ENCODE measurements at places on chromosomes 4 and X.

- no peak for DNase-seq
Observed at GRCh38 chrX:15418041-15418706, 34.0 kb upstream of the VEGFD start.

DNA sequence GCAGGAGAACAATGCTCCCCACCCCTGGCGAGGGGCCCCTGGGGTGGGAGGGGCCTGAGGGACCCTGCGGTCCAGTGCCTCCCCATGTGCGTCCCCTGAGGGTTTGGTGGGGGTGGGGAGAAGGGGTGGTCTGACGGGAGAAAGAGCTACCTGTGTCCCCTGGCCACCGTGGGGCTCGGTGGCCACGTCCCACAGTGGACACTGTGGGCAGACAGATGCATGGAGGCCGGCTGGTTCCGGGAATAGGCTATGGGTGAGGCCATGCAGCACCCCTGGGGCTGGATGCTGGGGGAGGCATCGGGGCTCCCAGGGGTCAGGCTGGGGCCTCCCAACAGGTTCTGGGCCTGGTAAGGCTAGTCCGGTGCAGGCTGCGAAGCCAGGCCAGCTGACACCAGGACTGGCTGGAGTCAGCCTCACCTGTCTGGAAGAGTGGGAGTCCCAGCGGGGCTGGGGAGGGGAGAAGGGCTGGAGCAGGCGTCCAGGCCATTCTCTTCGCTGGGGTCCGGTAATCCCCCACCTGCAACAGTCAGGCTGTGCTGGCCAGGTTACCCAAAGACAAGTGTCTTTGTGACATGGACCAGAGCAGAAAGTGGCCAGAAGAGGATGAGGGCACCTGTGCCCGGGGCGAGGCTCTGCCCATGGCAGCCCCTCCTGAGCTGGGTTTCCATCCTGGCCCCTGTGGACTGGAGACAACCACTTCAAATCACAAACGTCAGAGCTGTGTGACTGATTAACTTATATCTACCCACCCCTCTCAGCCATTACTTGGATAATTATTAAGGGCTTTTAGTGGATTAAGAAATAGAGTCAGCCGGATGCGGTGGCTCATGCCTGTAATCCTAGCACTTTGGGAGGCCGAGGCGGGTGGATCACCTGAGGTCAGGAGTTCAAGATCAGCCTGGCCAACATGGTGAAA, 1.4 kb upstream of the FAM53A start:
- peak; percentile 48 for DNase-seq

DNA sequence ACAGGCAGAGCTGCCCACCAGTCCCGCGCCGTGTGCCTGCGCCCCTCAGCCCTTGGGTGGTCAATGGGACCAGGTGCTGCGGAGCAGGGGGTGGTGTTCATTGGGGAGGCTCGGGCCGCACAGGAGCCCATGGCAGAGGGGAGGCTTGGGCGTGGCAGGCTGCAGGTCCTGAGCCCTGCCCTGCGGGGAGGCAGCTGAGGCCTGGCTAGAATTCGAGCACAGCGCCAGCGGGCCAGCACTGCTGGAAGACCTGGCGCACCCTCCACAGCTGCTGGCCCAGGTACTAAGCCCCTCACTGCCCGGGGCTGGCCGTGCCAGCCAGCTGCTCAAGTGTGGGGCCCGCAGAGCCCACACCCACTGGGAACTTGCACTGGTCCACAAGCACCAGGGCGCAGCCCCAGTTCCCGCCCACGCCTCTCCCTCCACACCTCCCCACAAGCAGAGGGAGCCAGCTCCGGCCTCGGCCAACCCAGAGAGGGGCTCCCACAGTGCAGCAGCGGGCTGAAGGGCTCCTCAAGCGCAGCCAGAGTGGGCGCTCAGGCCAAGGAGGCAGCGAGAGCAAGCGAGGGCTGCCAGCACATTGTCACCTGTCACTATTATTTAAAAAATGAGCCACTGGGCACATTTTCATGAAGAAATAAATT, 645.8 kb downstream of the CENPC start:
- DNase-seq = no peak

- DNase-seq = no peak
Observed at GRCh38 chr4:159979351-159979750, 876.5 kb downstream of the RAPGEF2 start.

DNA sequence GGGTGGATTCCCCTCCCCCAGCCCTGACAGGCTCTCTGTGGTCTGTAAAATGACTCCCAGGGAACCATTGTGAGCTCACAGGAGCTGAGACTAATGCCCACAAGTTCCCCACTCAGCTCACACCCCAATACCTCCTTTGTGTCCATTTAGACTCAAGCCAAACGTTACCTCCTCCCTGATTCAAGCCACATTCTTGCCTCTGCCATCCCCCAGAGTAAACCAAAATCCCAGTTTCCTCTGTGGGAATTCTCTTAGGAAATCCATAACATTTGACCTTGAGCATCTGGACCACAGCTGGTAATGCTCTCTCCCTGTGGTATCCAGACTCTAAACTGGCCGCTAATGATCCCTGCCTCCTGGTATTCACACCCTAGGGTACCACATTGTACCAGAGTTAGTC, 26.3 kb upstream of the KDM5C start:
- DNase-seq = no peak

DNA sequence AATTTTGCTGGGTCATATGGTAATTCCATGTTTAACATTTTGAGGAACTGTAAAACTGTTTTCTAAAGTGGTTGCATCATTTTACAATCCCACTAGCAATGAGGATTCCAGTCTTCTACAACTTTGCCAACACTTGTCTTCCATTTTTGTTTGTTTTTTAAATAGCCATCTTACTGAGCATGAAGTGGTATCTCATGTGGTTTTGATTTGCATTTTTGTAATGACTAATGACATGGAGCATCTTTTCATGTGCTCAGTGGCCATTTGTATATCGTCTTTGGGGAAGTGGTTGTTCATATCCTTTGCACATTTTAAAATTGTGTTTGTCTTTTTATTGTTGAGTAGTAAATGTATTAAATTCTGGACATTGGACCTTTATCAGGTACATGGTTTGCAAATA, 94.7 kb downstream of the TMEM131L start:
- no peak for DNase-seq

- DNase-seq = no peak
Observed at GRCh38 chr4:1137063-1137776, 23.9 kb upstream of the RNF212 start.

DNA sequence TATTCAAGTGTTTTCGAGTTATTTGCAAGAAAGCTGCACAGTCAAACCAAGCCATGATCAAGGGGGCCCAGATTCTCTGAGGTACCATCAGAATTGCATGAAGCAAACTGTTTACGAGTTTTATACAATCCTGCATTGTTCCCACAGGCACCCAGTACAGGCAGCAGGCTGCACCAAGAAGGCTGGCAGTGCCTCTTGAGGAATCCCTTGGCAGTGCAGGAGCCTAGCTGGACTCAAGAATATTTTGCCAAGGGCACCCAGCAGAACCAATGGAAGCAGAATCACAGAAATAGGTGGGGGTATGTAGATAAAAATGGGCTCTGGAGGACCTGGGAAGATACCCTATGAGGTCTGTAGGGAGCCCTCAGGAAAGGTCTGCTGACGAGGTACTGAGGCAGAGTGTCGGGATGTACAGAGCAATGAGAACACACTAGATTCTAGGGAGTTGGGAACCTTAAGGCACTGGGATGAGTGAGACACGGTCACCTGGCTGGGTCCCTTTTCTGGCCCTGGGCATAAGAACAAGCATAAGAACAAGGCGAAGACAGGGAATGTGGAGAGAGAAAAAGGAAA, 2.5 kb upstream of the PLP1 start:
- DNase-seq = no peak

- DNase-seq = no peak
Observed at GRCh38 chrX:104342065-104342464, 87.3 kb upstream of the ESX1 start.

- no peak for DNase-seq
Observed at GRCh38 chr4:54011201-54011600, 53.2 kb downstream of the CHIC2 start.

DNA sequence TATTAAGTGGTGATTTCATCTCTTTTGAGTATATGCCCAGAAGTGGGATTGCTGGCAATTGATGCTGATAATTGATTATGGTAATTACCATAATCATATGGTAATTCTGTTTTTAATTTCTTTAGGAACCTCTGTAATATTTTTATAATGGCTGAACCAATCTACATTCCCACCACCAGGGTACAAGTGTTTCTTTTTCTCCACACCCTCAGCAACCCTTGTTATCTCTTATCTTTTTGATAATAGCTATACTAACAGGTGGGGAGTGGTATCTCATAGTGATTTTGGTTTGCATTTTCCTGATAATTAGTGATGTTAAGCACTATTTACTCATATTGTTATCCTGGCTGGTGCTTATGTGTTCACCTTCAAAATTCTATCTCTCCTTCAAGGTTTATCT, 212.6 kb downstream of the FMR1NB start:
- DNase-seq = no peak
